Cerebellar nuclear complex (tissue), 1 donor: ENCODE measurements at places on chromosomes 4 and X.

DNA sequence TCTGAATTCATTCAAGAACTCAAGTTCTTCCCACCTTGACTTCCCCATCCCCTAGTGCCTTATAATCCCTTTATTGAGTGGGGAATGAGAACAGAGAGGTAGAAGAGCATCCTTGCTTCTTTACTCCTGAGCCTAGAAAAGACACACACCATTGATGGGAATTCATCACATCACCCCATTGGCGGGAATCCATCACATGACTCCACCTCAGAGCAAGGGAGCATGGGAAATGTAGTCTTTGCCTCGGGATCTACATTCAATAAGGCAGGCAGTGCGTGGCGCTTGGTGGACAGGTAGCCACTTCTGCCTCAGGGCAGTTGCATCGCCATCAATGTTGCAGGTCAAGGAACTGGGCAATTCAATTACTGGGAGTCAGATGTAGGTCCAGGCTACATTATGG lies 50.7 kb downstream of the MXRA5 start:
- no peak for DNase-seq

- DNase-seq, result no peak
Measured at GRCh38 chr4:107774681-107775080, 50.1 kb upstream of the SGMS2 start.

DNA sequence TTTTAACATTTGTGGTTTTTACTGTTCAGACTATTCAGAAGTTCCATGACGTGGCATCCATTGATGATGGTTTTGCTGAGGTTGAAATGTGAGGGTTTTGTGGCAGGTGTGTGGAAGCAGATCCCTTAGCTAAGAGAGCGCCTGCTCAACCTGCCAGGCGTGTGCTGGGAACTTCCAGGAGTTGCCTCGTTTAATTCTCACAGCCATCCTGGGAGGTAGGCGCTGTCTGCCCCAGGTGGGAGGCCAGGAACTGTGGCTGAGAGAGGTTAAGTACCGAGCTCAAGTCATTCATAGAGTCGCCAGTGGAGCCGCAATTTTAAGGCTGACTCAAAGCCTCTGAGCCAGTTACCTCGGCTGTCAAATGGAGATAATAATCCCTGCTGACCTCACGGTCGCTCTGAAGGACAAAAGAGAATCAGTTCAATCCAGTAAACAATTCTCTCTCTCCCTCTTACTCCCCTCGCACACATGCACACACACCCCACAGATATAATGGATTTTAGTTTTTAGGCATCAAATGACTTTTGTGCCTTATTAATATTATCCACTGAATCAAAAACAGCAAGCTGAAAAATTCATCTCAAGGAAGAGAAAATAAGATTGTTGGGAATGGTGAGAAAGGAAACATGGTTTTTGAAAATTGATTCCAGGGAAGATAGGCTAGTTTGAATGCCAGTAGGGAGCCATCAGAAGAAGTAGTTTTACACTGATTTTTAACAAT lies 171.3 kb downstream of the PTTG2 start:
- no peak for DNase-seq

GRCh38 chr4:121827853-121828252 lies 4.2 kb upstream of the CCNA2 start:
- no peak for DNase-seq

GRCh38 chr4:163195247-163195765 lies 28.6 kb upstream of the NAF1 start:
- DNase-seq, result no peak

- DNase-seq, result no peak
Measured at GRCh38 chr4:163237856-163238255, 71.2 kb upstream of the NAF1 start.
